BJ (cell line): ENCODE measurements at places on chromosomes 13 and 19.

- DNase-seq: no peak
Measured at GRCh38 chr13:64057372-64058020, 2641.8 kb upstream of the PCDH20 start.

- DNase-seq: no peak
Measured at GRCh38 chr19:20912973-20913372, 10.1 kb upstream of the ZNF85 start.

DNA sequence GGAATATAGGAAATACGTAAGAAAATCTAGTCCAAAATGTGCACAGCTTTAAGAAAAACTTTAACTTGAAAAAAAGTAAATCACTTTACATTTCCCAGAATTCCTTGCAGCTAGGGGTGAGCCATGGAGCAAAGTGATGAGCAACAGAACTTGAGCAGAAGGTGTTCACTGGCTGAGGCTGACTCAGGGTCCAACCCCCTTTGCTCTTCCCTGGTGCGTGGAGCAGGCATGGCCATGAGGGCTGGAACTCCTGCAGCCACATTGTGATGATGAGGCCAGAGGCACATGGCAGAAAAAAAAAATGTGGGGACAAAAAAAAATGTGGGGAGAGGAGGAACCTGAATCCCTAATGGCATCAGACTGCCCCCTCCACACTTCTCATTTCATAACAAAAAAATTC is 9.9 kb upstream of the PLA2G4C start:
- no peak for DNase-seq

GRCh38 chr13:85367887-85368286 is 431.3 kb downstream of the SLITRK6 start:
- no peak for DNase-seq

DNA sequence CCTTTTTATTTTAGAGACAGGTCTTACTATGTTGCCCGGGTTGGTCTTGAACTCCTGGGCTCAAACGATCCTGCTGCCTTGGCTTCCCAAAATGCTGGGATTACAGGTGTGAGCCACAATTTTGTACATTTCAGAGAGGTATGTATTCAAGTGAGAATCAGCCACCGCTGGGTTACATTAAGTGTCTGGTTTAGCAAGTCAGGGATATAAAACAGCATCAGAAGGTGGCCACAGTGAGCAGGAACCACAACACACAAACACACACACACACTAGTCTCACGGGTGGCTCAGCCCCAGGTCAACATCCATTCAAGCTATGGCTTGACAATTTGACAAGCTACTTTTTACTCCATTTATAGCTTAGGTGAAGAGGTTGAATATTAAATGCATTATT is 20.2 kb downstream of the KLK5 start:
- no peak for DNase-seq

DNA sequence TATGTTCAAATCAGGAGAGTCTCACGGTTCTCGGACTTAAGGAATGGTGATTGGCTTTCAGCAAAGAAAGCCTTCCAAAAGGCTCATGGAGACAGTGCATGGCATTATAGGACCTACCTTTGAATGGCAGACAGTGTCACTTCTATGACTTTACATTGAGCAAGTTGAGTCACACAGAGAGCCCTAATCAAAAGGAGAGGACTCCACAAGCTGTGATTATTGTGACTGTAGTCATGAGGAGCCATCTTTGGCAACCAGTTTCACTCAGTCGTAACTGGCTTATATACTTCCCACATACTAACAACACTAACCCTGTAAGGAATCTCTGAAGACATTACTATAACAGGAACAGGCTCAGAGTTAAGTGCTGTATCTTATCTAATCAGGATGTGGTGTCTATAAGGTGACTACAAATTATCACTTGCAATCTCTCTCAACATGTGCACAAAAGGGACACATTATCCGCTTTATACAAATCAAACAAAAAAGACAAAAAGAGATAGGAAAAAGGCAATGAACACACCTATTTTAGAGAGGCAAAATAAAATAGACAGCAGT is 6.1 kb downstream of the LGALS14 start:
- no peak for DNase-seq

- no peak for DNase-seq
Measured at GRCh38 chr13:30572859-30573275, 44.9 kb upstream of the USPL1 start.

DNA sequence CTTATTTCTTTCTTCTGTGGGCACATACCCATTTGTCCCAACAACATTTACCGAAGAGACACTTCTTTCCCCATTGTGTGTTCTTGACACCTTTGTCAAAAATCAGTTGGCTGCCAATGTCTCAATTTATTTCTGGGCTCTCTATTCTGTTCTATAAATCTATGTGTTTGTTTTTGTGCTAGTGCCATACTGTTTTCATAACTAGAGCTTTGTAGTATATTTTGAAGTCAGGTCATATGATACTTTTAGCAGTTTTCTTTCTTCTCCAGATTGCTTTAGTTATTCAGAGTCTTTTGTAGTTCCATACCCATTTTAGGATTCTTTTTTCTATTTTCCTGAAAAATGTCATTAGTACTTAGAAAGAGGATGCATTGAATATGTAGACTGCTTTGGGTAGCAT is 1276.3 kb downstream of the SLITRK1 start:
- DNase-seq: no peak

DNA sequence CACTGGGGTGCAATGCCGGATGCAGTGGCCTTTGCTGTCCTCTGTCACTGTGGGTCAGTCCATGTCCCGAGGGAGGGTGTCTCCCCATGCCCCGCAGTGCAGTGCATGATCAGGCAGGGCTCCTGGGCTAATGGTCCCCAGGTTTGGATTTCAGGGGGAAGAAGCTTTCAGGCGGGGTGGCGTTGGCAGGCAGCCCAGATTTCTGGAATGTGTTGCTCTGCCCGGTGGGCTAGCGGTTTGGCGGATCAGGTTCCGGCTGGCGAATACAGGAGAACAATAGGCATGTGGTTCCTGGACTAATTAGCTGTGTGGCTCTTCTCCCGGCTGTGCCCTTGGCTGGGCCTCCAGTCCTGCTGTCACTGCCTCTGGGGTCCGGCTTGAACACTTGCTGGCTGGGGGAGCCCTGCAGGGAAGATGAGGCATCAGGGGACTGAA is 141.3 kb downstream of the FGF9 start:
- no peak for DNase-seq

DNA sequence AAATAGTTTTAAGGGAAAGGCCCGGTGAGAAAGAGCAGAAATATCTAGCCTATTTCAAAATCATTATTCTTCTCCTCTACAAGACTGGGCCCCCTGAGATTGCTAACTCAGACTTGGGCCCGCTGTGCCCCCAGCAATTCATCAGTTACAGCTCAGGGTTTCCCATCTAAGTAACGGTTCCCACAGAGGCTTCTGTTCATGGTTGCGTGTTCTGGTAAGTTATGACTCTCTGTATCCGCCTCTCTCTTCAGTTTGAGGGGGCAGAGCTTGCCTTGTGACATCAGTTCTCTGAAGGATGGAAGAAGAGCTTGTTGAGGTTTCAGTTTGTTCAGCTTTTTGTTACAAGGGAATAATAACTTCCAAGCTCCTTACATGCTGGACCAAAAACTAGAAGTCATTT is 11.6 kb downstream of the ZNF57 start:
- no peak for DNase-seq

GRCh38 chr19:4851551-4852290 is 15.7 kb downstream of the PLIN3 start:
- no peak for DNase-seq

DNA sequence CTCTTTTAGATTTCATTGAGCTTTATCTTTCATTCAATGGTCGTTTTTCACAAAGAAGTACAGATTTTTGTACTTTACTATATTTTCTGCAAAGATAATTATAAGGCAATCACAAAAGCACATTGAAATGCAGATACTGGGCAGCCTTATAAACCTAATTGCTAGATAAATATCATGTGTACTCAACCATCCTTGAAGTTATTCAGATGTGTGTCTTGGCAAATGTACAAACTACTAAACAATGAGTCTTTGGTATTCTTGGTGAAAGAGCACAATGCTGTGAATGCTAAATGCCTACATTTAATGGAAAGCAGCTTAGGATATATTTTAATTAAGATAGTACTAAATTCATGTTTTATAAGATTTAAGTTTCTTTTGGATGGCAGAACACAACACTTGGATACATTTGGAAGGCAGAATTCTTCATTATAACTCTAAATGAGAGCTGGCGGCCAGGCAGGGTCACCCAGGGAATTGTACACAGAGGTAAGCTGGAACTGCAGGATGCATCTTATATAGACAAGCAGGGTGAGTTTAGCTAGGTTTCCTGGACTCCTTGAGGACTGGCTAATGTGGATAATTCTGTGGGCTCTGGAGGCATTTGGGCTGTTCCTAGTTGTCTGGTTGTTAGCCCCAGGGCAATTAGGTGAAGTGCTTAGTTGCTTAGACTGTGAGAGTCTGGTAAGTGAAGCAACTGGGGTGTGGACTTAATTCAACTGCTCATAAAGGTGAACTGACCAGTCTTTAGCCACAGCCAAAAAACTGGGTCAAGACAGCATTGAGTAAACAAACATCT is 286.6 kb downstream of the PCDH20 start:
- DNase-seq: no peak

DNA sequence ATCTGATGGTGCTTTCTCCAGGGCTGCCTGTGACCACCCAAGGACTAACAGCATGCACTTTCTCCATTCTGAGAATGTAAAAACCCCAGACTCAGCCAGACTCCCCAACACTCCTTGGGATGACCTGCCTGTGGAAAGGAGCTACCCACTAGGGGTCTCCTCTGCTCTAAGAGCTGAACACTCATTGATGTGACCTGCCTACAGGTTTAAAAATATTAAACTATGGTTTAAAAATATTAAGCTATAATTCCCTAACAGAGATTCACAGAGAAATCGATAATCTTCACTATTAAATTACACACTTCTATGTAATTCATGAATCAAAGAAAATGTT is 696.2 kb upstream of the SLITRK5 start:
- no peak for DNase-seq

DNA sequence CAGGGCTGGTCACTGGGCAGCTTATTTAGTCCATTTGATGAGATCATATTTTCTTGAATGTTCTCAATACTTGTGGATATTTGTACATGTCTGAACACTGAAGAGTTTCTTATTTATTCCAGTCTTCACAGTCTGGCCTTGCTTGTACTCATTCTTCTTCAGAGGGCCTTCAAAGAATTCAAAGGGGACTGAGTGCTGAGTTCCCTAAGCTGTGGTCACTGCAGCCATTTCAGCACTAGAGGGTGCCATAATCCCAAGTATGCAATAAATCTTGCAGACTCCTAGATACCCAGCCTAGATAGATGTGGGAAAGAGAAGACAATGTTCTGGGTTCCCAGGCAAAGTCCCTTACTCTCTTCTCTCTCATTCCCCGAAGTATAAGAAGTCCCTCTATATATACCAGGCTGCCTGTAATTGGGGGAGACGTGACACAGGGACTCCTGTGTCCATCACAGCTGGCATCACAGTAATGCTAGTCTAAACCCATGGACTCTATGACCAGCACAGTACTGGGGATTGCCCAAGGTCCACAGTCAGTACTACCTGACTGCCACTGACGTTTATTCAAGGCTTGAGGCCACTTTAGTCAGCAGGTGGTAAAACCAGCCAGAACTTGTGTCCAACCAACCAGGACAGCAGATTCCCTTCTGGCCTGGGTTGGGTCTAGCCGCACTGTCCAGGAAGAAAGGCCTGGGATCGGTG is 8.9 kb upstream of the VN1R1 start:
- DNase-seq: no peak

- peak; percentile 49 for DNase-seq
Measured at GRCh38 chr19:40403262-40403984, 9.8 kb downstream of the PRX start.

DNA sequence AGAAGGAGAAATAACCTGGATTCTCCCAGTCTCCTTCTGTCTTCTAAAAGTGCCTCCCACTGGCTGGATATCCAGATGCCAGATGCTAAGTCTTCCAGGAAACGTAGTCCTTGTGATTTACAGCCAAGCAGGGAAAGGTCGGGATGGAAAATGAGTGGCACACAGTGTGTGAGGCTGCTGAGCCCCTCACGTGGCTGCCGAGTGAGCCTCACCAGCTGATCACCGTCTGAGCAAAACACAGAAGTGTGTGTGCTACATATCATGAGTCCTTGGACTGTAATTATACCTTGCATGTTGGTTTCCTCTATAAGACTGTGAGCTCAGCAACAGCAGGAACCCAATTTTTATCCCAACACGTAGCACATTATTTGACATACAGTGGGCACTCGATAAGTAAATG is 15.1 kb downstream of the LHFPL6 start:
- DNase-seq: no peak

DNA sequence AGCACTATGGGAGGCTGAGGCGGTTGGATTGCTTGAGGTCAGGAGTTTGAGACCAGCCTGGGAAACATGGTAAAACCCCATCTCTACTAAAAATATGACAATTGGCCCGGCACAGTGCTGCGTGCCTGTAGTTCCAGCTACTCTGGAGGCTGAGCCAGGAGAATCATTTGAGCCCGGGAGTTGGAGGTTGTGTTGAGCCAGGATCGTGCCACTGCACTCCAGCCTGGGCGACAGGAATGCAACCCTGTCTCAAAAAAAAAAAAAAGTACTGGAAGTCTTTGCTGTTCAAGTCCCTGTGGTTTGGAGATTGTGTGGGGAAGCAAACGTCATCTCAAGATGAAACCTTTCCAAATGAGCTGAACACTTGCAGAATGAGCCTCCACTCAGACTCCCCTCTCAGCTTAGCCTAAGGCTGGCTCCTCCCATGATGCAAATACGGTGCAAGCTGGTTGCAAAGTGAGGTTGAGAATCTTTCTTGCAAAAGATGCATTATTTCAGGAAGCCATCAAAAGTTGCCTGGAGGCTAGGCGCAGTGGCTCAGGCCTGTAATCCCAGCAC is 46.2 kb downstream of the MYO9B start:
- peak; percentile 44 for DNase-seq

- DNase-seq: no peak
Measured at GRCh38 chr13:108267347-108267746, 2.2 kb upstream of the TNFSF13B start.

DNA sequence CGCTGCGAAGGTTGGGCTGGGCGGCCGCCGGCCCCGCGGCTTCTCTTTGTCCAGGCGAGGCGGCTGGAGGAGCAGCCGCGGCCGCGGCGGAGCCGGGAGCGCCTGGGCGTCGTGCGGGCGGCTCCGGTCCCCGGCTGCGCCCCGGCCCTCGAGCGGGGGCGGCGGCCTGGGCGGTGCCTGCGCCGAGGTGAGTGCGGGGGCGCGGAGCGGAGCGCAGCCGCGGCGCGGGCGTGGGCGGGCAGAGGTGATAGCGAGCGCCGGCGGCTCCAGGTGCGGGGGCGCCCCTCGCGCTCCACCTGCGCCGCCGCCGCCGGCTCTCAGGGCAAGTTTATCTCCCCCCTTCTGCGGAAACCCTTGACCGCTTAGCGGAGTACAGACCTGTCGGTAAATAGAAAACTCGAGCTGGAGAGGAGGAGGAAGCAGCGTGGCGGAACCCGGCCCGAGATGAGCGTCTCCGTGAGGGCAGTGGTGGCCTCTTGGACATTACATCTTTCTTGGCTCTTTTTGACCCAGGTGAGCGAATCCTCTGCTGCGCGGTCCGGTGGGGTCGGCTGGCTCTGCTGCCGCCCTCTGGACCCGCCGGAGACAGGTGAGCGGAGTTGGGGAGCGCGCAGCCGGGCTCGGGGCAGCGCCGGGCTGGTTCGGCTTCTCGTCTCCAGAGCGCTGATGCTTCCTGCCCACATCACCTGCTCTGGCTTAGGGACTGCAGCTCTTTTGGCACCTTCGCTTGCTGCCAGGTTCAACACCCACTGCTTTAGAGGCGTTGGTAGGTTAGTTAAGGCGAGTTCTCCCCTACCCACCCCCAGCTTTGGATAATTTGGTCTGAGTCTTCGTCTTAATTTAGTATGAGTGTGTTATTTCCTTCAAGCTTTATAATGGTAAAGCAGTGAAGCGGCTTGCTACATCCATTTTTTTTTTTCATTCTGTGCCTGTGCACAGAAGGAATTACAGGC is at the start of gene MTUS2:
TSS of gene MTUS2 (plus strand) at position 241 of the 953 bp plus-strand sequence.
- no peak for DNase-seq

GRCh38 chr13:73924607-73925006 is 209.6 kb downstream of the KLF12 start:
- no peak for DNase-seq
